ENCODE measurements at places on chromosomes 5 and 9.

- no peak for DNase-seq
Measured at GRCh38 chr9:38244971-38245370, 147.5 kb upstream of the ALDH1B1 start.

DNA sequence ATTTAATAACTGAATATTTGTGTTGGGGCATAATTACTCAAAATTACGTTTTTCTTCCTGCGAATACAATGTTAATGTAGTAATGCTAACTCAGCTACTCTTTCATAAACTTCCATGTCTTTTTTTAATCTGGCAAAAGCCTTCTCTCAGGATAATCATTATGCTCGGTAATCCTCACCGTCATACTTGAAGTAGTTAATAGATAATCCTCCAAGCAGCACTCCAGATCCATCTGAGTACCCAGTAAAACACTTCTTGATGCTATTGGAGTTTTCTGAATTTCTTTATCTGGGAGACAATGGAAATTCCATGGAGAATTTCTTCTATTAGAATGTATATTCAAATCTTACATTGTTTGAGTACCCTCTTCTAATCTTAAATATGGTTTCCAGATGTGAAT lies 34.3 kb downstream of the PARP8 start:
- no peak for DNase-seq

DNA sequence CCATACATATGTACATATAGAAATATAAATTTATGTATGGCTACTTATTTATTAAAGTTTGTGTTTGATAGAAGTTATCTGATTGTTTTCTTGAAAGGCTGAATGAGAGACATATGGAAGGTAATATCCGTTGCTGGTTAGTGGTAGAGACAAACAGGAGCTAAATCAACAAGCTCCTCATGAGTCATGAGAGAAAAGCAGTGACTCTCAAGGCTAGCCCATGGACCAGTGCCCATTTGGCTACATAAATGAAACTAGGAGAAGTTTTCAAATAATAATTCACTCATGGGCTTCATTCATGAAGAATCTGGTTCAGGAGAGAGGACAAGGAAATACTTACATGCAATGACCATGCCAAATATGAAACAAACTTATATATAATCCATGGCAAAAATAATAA lies 504.5 kb upstream of the ITGA1 start:
- no peak for DNase-seq

GRCh38 chr9:124662561-124662960 lies 108.5 kb downstream of the NR6A1 start:
- DNase-seq, result no peak

- no peak for DNase-seq
Measured at GRCh38 chr9:121331549-121331948, 38.5 kb downstream of the STOM start.

GRCh38 chr9:20505574-20505973 lies 116.7 kb downstream of the MLLT3 start:
- no peak for DNase-seq

GRCh38 chr9:121261755-121262154 lies 6.2 kb upstream of the GSN start:
- no peak for DNase-seq

Measured in fibroblast of the aortic adventitia (primary cell).